ENCODE measurements at places on chromosomes 12 and 14.
A peak's percentile ranks its signal among the peaks of the same experiment; 100 is the strongest.

DNA sequence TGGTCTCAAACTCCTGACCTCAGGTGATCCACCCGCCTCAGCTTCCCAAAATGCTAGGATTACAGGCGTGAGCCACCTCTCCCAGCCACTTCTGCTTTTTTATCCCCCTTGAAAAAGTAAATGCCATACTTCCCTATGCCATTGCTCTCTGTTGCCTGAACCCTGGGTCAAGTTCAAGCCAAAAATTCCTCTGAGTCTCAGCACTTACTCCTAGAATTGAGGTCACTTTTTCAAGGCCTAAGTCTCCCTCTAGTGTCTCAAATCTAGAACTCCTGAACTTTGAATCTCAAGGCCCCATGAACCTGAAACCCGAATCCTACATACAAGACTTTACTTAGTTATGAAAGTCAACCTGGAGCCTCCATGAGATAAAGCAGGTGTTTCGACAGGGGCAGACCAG, 1.4 kb upstream of the APOBEC1 start:
- H3K36me3 ChIP-seq = no peaks in the 10 kb centered on the region
- no peak for DNase-seq
- H3K27me3 ChIP-seq = no peaks in the 10 kb centered on the region
- no peaks in the 10 kb centered on the region for H3K4me1 ChIP-seq
- H3K4me3 ChIP-seq = no peak overlapping the region
- H3K27ac ChIP-seq = no peak overlapping the region

- H3K27ac ChIP-seq = no peak overlapping the region
- H3K4me1 ChIP-seq = peaks cover 28% of the 10 kb centered on the region
Measured at GRCh38 chr14:60616461-60616959, 32.8 kb downstream of the SIX1 start.

GRCh38 chr12:117874842-117875434, 93.9 kb downstream of the KSR2 start:
- H3K4me3 ChIP-seq = no peak overlapping the region
- no peaks in the 10 kb centered on the region for H3K27me3 ChIP-seq
- peaks cover 5% of the 10 kb centered on the region for H3K4me1 ChIP-seq
- H3K36me3 ChIP-seq = no peaks in the 10 kb centered on the region

DNA sequence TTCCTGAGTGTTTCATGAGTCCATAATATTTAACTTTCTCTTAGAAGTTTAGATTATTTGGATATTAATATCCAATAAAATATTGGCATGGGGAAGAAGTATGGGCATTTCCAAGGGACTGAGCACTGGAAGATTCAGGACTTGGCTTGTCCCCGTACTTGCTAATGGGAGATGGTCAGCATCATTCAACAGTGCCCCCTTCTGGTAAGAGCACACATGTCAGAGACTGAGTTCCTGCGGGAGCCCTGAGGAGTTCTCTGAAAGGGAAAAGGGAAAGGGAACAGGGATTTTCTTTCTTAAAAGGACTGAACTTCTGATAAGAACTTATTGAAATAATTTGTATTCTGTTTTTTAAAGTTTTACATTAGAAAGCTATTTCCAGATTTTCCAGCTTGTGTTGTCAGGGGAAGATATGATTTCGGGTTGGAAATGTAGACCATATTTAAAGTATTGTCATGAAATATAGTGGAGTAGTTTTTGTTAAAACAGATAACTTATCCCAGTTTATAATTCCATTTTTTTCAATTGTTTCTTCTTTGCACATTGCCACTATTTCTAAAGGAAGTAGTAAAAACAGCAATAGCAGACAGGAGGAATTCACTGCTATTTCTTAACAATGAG, 59.8 kb upstream of the C12orf71 start:
- peak; percentile 74 for DNase-seq
- H3K4me1 ChIP-seq = no peaks in the 10 kb centered on the region
- no peaks in the 10 kb centered on the region for H3K36me3 ChIP-seq
- no peak overlapping the region for H3K4me3 ChIP-seq

DNA sequence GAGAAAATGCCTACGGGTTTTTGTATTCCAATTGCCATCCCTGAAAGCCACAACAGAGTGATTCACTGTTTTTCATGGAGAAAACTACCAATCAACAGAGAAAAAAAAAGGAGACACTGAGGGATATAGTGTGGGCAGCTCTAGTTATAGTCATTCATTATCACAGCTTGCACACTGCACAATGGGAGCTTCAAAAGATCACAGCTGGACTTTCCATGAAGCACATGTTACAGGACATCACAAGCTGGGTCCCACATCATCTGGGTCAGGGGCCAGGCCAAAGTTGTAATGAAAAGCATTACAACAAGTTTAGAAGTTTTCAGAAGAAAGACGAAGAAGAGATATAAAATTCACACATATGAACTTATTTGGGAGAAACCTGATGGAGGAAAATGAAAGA, 41.5 kb downstream of the RERG start:
- H3K36me3 ChIP-seq = no peaks in the 10 kb centered on the region
- no peak for DNase-seq
- H3K4me3 ChIP-seq = no peak overlapping the region
- no peaks in the 10 kb centered on the region for H3K4me1 ChIP-seq
- no peaks in the 10 kb centered on the region for H3K27me3 ChIP-seq

GRCh38 chr14:68784226-68784910, 8.5 kb downstream of the ZFP36L1 start:
- H3K4me1 ChIP-seq = peaks cover 92% of the 10 kb centered on the region
- H3K36me3 ChIP-seq = peaks cover 4% of the 10 kb centered on the region
- peak overlapping the region; percentile 99 for H3K27ac ChIP-seq
- H3K4me3 ChIP-seq = no peak overlapping the region
- DNase-seq = peak; percentile 98
